AG04450 (cell line): ENCODE measurements at places on chromosomes 3 and 15.

DNA sequence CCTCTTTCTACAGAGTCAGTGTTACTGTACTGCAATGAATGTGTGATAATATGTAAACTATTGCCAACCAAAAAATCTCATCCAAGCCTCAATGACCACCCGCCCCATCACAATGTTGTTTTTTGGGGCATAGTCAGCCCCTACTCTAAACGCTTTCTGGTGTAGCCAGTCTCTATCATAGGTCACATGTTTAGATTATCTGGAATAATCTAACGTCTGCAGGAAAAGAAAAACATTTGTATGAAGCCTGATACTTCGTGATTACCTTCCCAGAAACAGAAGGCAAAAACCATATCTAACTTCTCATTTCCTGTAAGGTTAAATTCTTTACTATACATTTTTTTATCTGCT, 1331.8 kb upstream of the GBE1 start:
- no peak for DNase-seq

GRCh38 chr15:45253330-45253729, 1.3 kb downstream of the SLC28A2 start:
- DNase-seq: no peak

DNA sequence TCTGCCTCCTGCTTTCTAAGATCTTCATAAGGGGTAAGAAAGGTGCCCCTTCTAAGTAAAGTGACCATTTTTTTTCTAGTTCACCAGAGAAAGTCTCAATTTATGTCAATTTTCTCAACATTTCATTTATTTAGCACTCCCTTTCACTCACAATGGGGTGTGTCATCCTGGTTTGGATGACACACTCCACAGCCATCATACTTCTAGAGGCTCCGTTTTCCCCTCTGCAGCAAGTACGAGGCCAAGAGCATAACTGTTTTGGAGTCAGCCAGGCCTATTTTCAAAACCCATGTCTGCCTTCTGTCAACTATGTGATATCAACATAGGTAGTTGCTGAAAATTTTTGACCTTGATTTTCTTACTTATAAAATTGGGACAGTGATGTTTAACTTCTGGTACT, 703.2 kb downstream of the NLGN1 start:
- no peak for DNase-seq

DNA sequence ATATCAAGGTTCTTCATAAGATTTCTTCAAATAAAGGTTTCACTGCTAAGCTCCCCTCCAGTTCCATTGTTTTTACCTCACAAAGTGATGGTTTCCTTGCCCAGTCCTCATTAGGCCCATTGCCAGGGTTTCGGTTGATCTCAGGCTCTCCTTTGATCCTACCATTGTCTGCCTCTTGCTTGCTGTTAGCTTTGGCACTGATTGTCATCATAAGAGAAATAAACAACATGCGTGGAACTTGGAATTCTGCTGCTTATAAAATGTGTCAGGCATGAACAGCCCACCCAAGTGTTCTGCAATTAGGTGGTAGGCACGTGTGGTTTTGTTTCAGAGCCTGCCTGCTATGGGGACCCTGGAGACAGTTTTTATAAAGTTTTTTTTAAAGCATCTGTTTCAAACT, 107.6 kb upstream of the BFSP2 start:
- DNase-seq: no peak

GRCh38 chr3:113844622-113845222, 6.1 kb downstream of the GRAMD1C start:
- no peak for DNase-seq

DNA sequence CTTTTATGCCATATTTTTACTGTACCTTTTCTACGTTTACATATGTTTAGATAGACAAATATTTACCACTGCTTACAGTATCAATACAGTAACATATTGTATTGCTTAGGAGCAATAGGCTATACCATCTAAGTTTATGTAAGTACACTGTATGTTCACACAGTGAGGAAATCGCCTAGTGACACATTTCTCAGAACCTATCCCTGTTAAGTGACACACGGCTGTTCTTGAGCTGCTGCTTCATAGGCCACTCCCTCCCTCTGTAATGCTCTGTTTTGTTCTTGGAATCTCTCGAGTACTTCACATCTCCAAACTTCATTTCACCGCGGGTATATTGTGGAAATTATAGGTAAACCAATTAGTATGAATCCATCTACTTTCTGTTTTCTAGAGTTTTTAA, 13.4 kb upstream of the SELENOT start:
- no peak for DNase-seq

- no peak for DNase-seq
These were observed 23.3 kb upstream of the LARS2 start for GRCh38 chr3:45365060-45365459.

- peak; percentile 26 for DNase-seq
These were observed 29.2 kb downstream of the NEO1 start for GRCh38 chr15:73081321-73081958.

- DNase-seq: no peak
These were observed 74.9 kb upstream of the XCR1 start for GRCh38 chr3:46102059-46102779.

- DNase-seq: no peak
These were observed 122.6 kb downstream of the ITPR1 start for GRCh38 chr3:4615750-4616149.

- no peak for DNase-seq
These were observed 463.1 kb upstream of the GOLIM4 start for GRCh38 chr3:168558728-168559411.

DNA sequence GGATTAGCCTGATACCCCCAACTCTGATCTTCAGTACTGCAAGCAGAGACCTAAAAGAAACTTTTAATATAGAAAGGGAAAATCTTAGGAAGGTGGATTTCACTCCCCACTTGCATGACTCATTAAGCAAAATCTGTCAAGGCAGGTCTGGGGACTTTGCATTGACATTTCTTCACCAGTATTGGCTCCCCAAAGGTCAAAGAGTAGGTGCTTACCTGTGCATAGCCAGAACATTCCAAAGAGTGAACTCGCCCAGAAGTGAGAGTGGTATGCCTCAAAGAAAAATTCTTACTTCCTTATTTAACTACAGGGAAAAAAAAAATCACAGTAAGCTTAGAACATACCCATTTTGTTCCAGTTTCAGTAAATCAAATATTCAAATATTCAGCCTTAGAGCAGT, 140.9 kb upstream of the TP63 start:
- DNase-seq: no peak

- no peak for DNase-seq
These were observed 617.4 kb downstream of the NAALADL2 start for GRCh38 chr3:175476489-175476888.

DNA sequence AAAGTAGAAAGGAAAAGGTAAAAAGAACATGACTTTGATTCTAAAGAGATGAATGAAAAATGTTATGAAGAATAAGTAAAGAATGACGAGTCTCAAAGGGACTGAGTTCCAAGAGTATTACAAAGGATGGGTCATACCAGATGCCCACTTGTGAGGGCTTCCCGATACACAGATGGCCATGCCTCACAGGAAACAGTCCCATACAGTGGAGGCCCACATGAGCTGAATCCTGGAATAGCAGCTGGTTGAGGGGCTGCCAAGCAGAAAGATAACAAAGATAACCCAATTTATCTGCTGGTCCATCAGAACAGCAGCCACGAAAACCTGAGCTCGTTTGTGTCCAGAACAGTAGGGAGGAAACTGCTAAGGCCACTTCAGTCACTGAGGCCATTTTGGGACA, 3.7 kb downstream of the SSR3 start:
- DNase-seq: no peak

DNA sequence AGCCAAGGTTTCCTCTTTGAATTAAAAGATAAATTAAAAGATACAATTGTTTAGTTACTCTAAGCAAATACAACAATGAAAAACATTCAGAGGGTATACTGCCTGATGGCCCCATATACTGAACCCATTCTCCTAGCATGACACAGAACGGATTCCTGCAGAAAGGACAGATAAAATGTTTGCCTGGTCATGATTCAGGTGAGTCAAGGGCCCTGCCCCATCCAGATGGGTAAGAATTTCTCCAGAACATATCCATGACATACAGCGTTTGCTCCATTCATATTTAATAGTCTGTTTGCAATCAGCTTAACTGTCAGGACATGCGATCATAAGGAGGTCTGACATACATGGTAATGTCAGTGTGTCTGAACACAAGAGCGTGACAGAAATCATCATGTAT, 8.6 kb downstream of the TMEM41A start:
- no peak for DNase-seq

DNA sequence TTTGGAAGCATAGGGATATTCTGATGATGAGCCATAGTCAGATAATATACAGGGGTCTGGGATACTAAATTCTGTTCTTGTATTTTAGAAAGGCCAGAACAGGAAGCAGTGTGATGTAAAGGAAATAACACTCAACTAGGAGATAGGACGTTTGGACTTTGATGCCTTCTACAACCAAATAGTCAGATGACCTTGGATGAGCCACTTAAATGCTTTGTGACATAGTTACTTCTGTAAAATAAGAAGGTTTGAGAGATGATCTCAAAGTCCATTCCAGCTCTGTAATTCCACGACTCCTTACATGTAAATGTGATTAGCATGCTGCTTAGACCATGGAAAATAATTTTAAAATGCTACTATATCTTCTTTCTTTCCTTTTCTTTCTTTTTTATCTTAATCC, 29.5 kb upstream of the CCDC54 start:
- no peak for DNase-seq

GRCh38 chr3:161031134-161031533, 74.0 kb downstream of the B3GALNT1 start:
- DNase-seq: no peak

DNA sequence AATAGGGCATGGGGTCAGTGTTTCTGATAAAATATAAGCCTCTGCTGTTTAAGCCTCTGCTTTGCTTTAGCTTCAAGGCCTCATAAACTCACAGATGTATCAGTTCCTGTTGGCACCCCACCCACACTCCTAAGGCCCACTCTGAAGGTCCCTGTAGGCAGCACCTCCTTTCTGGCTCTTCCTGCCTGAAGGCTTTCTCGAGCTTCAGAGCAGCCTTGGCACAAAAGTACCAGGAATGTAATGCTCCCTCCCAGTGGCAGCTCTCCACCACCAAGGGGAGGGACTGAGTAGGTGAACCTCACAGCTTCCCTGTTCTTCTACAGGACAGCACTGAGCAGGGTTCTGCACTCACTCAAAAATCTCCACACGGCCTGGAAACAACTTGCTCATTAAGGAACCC, 102.2 kb downstream of the ABHD5 start:
- no peak for DNase-seq

- peak; percentile 3 for DNase-seq
These were observed 311.4 kb downstream of the TBC1D5 start for GRCh38 chr3:17431004-17431403.

DNA sequence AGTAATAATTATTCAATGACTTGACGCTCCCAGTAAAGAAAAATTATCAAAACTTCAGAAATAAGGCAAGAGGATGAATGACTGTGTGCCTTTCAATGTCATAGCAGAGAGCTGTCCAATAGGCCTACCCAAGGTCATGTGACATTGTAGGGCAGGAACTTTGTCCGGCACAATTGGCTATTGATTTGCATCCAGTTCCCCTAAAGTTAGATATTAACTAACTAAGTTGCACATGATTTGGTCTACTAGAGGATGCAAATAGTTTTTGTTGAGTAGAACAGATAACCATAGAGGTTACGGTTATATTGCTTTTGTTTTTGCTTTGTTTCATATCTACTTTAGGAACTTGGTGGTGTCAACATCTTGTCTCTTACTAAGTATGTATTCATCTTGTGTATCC, 127.9 kb upstream of the PFN2 start:
- DNase-seq: no peak

DNA sequence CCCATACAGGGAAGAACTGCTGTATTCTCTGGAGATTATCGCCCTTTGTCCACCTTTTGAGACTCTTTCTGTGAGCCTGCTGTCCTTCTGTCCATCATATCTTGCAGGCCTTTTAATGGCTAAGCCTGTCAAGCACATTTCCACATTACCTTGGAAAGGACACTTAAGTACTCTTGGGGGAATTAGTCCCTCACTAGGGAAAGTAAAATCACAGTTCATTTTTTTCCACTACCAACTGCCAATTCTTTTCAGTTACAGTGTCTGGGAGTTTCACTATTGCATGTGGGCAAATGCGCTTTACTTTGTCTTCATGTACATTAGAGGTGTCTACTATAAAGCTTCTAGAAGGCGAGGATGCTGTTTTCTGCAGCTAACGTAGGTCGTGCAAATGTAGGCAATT, 242.1 kb downstream of the NSUN3 start:
- DNase-seq: no peak

DNA sequence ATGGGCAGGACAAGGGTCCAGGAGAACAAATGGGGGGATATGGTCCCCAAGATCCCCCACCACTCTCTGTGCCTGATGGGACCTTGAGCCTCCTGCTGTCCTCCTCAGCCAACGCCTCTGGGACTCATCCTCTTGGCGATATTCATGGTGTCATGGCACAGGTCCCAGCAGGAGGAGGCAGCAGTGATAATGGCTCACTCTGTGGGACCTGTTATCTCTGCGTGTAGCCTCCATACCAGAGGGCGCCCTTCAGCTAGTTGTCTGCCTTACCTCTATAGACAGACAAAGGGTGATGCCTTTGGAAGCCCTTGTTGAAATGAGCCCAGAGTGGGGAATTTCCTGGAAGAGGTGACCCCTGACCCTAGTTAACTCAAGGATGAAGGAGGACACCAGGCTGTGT, 7.4 kb downstream of the ZBTB47 start:
- no peak for DNase-seq
